ENCODE measurements at places on chromosomes 12 and 14.

DNA sequence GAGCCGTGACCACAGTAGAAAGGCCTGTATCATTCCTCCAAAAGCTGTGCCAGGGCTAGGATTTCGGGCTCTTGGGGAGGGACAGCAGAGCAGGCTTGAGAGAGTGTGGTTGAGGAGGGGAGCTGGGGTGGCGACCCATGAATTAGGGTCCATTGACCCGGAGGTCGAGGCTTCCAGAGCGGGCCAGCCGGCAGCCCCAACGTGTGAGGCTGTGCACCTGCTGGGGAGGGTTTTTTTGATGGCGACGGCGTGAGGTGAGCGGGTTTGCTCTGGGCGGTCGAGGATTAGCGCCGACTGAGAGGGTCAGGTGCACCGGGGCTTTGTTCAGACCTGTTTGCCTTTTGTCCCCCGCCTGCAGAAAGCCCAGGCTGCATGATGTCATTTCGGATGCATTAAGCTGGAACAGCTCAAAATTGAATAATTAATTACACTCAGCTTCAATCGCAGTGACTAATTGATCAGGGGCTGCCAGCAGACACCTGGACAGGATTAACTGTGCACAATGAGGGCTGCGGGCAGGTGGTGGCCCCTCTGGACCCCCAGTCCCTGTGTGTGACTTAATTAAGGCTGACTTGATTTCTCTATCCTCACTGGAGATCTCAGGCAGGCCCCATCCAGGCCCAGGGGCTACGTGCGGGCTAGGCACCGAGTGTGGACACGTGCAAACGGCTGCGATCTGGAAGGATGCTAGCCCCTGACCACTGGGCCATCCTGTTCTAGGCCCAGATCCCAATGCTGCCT lies 42.1 kb upstream of the MEG3 start:
- DNase-seq: no peak

- DNase-seq: no peak
Measured at GRCh38 chr14:36773558-36773957, 111.9 kb downstream of the PAX9 start.

- peak; percentile 50 for DNase-seq
Measured at GRCh38 chr14:68733086-68733914, 59.6 kb downstream of the ZFP36L1 start.

DNA sequence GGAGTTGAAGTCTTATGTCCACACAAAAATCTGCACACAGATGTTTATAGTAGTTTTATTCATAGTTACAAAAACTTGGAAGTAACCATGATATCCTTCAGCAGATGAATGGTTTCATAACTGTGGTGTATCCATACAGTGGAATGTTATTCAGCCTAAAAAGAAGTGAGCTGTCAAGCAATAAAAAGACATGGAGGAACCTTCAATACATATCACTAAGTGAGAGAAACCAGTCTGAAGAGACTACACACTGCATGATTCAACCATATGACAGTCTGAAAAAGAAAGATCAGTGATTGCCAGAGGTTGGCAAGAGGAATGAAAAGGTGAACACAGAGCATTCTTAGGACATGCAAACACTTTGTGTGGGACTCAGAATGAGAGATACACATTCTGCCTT lies 18.6 kb upstream of the IFNG start:
- DNase-seq: no peak

GRCh38 chr12:67790660-67791059 lies 142.1 kb downstream of the DYRK2 start:
- DNase-seq: no peak

DNA sequence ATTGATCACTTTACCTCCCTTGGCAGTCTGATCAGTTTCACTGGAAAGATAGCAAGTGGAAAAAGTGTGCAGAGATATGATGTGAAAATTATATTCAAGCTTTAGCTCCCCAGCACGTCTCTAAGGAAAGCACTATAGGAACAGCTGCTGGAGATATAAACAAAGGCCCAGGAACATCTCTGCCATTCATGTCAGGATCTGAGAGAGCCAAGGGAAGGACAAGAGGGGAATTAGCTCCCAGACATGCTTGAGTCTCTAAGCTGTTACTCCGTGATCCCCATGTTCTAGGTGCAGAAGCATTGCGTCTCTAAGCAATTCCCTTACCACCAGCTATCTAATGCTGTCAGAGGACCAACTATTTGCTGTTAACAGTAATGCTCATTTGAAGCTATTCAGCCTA lies 700.2 kb downstream of the DIO2 start:
- DNase-seq: no peak

- peak; percentile 36 for DNase-seq
Measured at GRCh38 chr14:89283327-89284060, 133.5 kb downstream of the FOXN3 start.

DNA sequence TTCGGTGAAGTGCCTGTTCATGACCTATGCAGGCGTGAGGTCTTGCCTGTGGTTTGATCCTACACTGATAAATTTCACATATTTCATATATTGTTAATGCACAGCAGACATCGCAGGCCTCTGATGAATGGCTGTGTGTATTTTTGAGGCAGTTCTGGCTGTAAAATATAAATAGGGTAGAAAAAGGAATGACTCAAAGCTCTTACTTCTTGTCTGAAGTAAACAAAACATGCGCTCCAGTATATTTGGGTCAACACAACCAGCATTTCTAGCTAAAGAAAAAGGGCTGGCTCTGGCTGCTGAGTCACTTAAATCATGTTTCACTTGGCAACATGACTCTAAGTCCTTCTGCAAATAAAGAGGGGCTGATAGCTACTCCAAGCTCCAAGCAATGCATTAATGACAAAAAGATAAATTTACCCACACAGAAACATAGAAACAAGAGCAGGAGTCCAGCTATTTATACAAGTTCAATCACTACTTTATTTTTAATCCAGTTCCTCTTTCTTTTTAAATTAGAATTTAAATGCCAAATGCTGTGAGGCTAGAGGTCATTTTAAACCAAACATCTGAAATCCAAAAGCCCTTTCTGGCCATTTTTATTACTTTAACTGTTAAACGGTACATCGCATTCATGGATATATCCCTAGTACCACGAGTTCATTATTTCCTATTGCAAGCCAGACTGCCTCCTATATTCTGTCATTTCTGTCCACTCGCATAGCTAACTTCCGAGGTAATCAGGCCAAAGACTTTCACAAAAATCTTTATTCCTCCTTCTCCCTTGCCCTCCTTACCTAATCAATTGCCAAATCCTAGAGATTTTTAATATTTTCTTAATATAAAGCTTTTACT lies 54.3 kb upstream of the TMCC3 start:
- DNase-seq: no peak

DNA sequence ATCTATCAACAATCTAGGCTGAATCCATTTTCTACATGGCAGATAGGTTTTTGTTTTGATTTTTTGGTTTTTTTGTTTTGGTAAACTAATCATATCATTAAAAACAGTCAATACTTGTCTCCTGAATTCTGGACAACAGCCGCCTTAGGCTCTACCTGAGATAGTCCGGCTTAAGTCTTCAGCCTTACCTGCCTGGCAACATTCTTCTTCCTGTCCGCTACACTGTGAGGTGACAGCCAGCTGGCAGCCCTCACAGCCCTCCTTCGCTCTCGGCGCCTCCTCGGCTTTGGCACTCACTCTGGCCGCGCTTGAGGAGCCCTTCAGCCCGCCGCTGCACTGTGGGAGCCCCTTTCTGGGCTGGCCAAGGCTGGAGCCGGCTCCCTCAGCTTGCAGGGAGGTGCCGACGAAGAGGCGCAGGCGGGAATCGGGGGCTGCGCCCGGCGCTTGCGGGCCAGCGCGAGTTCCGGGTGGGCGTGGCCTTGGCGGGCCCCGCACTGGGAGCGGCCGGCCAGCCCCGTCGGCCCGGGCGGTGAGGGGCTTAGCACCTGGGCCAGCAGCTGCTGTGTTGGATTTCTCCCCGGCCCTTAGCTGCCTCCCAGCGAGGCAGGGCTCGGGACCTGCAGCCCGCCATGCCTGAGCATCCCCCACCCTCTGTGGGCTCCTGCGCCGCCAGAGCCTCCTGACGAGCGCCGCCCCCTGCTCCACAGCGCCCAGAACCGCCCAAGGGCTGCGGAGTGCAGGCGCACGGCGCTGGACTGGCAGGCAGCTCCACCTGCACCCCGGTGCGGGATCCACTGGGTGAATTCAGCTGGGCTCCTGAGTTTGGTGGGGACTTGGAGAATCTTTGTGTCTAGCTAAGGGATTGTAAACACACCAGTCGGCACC lies 49.0 kb downstream of the MDGA2 start:
- DNase-seq: no peak

DNA sequence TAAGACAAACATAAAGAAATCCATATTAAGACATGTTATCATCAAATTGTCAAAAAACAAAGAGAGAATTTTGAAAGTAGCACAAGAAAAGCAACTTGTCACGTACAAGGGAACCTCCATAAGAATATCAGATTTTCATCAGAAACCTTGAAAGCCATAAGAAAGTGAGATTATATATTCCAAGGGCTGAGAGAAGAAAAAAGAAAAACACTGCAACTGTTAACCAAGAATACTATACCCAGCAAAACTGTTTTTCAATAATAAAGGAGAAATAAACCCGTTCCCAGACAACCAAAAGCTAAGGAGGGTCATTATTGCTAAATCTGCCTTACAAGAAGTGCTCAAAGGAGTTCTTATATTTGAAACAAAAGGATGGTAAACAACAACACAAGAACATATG lies 94.7 kb upstream of the TSPAN8 start:
- no peak for DNase-seq

GRCh38 chr14:61887628-61888027 lies 125.4 kb downstream of the SNAPC1 start:
- no peak for DNase-seq

DNA sequence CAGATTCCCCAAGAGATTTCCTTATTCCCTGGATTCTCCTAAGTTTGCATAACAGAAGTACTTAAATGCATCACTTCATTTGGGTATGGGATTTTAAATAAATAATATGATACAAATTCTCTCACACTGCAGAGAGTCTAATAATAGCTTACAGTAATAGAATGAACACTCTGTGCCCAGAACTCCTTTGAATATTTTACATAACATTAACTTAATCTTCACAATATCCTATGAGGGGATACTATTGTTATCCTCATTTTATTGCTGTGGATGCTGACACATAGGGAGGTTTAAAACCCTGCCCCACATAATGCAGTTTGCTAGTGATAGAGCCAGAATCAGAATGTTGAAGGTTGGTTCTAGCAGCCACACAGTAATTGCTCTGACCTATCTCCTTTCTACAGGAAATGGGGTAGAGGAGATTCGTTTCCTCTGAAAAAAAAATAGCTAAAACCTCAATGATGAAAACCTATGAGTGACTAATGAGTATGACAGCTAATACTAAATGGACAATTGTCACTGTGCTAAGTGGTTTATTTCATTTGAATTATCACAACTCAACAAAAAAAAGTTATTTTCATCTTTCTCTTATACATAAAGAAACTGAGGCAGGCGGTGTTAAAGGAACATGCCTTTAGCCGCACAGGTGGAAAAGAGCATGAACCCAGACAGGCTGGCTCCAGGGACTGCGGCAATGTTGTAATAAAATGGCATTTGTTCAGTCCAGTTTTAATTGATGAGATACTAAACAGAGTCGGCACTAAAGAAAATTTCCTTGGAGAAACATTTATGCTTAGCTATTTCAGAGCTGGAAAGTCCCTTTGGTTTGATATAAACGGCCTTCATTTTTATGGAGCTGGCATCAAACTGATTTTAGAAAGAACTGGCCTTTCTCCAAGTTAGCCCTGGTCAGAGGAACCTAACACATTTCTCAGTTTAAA lies 880.9 kb downstream of the NRXN3 start:
- DNase-seq: no peak

GRCh38 chr12:63325757-63326156 lies 174.8 kb upstream of the AVPR1A start:
- no peak for DNase-seq

DNA sequence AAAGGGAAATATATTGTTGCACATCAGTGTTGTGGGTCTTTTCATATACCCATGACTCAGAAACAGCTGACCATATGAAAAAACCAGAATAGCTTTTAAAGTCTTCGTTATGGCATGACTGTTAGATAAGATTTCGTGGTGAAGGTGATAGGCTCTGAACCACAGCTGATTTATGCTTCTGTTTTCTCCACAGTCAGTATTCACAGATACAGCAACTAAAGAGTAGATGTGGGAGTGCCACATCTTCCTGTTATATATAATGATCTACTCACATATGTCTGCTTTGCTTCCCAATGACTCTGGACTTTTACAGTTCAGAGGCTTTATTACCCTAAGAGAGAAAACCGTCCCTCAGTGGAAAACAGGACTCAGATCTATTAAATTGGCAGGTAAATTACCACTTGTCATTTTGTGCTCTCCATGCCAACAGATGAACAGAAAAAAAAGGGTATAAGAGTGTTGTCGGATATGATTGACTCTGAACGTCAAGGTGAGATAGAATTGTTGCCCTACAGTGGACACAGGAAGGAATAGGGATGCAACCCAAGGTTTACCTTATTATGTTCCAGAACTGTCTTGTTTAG lies 1037.1 kb downstream of the GALC start:
- DNase-seq: no peak

DNA sequence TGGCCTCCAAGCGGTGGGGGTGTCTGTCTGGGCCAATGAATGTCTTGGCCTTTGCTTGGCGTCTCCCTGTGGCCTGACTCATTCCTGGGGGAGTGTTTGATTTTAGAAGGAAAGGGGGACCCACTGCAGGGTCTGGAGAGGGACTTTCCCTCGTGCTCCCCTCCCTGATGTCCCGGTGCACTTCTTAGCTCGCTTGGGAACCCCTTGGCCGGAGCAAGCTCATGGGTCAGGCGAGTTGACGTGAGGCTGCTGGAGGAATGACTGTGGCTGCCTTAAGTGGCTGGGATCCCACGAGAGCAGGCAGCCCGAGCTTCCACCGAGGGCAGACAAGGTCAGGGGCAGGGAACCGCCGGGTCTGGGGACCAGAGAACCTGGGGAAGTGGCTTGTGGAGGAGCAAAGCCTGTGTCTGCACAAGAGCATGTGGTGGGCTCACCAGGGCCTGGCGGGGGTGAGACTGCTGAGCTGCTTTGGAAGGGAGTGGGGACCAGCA lies 218.4 kb upstream of the C14orf180 start:
- DNase-seq: no peak

DNA sequence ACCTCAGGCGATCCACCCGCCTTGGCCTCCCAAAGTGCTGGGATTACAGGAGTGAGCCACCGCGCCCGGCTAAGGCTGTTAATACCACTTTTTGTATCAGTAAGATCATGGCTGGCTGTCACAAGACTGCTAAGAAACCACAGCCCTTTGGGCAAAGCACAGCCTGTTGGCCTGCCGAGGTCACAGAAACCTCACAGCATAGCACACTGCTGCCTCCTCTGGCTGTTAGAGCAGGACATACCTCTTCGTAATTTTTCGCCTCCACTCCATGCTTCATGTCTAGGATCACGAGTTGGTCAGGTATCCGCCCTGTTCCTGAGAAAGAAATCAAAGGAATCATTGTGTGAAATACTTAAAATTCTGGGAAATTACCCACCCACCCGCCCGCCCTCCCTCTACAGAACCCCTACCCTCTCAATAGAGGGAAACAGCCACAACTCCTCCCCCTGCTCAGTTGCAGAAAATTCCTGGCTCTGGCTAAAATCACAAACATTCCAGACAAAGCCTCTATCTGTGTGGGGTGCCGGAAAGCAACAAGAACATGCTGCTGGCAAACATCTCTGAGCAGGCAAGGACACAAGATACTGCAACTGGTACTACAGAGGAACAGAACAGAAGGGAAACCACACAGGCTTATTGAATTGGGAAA lies 20.7 kb upstream of the NEK9 start:
- peak; percentile 15 for DNase-seq
